GM12891 (cell line): ENCODE measurements at places on chromosomes 1 and 21.

GRCh38 chr21:46386734-46387088 is 62.8 kb downstream of the PCNT start:
- DNase-seq: no peak

DNA sequence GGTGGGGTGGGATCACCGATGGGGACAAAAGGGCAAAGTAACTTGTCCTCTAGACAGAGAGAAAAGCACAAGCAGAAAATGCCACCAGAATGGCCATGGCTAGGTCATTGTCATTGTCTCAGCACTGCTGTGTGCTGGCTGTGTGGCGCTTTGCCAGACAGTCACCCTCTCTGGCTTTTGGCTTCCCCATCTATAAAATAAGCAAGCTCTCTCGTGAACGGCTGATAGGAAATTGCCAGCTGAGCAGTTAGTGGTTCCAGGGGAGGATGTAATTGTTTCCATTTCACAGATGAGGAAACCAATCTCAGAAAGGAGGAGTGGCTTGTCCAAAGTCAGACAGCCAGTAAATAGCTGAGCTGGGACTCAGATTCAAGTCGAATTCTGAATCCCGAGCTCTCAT is 32.5 kb downstream of the PADI2 start:
- no peak for DNase-seq

GRCh38 chr1:47444562-47445465 is 7.0 kb downstream of the FOXD2 start:
- DNase-seq: no peak

DNA sequence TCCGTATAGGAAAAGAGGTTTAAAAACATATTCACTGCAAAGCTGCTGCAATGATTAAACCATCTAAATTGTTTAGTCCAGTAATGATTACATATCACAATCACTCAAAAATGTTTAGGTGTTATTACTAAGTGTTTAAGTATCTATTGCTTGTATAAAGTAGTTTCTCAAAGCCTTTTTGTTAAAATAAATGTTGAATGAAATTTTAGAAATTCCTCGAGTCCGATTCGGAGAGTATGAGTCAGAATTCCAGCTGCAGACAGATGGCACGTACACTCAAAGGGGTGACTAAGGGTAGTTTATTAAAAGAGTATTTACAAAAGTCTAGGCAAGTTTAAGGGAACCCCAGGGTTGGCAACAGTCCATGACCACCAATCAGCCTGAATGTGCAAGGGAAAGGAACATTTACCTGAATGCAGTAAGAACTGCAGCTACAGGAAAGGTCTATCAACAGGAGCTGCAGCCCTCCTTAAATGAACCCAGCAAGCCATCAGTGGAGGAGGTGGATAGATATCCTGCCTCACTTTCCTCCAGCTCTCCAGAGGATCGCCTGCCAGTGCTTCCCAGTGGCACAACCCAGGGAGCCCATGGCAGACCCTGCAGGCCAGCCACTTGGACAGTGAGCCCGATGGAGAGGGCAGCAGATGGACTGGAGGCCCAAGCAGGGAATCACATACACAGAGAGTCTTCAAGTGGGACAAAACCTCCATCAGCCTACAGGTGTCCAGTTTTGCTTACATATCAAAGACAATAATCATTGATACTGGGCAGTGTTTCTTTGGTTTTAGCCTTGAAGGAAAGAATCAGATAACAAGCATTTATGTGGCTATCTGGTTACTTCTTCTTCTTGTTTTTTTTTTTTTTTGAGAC is 92.1 kb upstream of the SLC44A3 start:
- DNase-seq: no peak

DNA sequence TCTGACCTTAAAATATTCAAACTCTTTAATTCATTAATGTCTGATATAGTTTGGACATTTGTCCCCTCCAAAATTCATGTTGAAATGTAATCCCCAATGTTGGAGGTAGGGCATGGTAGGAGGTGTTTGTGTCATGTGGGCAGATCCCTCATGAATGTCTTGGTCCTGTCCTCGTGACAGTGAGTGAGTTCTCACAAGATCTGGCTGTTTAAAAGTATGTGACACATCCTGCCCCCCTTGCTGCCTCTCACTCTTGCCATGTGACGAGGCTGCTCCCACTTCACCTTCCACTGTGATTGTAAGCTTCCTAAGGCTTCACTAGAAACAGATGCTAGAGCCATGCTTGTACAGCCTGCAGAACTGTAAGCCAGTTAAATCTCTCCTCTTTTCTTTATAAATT is 21.3 kb upstream of the FBXO28 start:
- no peak for DNase-seq

DNA sequence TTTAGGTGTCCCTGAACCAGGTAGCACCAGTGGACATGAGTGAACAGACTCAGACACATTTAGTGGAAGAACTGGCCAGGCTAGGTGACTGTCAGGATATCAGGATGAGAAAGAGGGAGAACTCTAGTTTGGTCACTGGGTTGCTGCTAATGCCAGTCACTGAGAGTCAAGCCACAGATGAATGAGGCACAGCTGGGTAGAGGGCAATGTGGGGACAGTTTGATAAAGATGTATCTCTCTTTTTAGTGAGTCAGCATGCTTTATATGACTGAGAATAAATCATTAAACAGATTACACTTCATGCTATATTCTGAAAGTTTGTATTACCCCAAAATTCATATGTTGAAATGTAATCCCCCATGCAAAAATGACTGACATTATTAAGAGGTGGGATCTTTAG is 87.1 kb downstream of the SELENOF start:
- DNase-seq: no peak

DNA sequence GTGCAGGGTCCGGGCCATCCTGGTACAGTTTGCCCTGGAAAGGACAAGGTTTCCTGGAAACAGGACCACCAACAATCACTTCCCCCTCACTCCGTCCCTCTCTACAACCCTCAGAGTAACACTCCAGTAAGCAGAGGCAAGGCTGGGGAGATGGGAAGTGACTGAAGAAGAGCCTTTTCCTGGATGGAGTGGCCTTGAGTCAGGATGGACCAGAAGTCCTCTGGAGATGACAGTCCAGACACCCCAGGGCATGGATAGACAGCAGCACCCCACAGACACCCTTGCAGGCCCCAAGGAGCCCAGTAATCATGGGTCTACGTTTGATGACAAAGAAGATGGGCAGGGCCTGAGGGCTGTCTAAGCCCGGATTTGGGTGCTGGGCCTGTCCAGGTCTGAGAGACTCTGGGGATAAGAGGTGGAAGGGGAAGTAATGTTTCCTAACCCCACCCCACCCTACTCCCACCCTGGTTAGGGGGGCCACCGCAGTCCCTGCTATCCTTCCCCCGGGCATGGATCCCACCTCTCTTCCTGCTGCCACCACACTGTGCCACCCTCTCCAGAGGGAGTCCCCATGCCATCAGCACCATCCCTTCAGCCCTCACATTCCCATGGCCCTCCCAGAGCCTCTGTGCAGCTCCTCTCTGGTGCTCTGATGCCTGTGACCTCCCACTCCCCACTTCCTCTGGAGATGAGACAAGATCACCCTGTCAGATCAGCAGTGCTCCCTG is 7.2 kb upstream of the S100A8 start:
- no peak for DNase-seq

DNA sequence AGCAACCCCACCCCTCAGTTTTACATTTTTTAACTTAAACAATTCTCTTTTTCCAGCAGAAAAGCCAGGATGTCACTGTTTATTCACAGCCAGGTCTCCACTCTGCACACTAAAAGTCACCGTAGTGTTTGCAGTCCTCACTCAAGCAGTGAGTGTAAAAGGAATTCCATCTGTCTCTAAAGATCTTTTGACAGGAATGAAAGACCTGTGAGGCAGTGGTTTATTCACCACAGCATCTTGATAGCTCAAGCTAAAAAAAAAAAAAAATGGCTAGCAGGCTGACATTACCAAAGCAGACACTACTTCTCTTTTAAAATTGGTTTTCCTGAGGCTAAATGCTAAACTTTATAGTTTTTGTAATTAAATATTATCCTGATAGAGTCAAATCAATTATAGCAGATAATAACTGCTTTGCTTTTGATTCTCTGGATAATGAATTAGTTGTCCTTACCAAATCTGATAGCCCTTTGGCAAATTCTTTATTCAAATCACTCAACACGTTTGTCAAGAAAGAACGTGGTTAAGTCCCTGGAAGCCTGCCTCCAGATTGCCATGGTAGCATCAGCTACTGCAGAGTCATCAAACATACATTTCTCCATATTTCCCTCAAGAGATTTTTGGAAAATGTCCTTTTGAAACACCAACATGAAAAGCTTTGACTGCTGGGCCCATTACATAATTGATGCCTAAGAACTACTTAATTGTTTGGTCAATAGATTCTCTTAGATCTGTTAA is 22.2 kb upstream of the SLC5A9 start:
- DNase-seq: no peak

- DNase-seq: no peak
Measured at GRCh38 chr1:28540651-28541050, 12.2 kb upstream of the TRNAU1AP start.

- DNase-seq: no peak
Measured at GRCh38 chr1:41122851-41123518, 101.5 kb upstream of the SLFNL1 start.

- DNase-seq: no peak
Measured at GRCh38 chr21:44511219-44511937, 28.6 kb downstream of the KRTAP10-1 start.

- no peak for DNase-seq
Measured at GRCh38 chr1:24972221-24972914, 42.3 kb upstream of the RUNX3 start.

- DNase-seq: no peak
Measured at GRCh38 chr1:166944186-166944967, 31.0 kb downstream of the ILDR2 start.

DNA sequence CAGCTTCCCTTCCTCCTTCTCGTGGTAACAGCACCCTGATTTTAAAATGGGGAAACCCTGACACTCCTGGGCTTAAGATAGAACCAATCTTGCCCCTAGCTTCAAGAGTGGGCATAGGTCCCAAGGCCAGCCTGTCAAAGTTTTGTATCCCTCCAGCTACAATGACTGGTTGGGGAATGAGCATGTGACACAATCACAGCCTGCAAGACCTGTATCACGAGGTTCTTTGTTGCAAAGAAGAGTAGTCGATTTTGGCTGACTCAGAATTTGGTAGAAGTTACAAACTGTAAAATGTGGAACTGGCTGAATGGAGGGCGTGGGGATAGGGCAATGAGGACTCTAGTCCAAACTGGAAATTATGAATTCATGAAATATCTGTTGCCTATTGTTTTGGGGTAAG is 18.7 kb downstream of the CTSK start:
- no peak for DNase-seq

DNA sequence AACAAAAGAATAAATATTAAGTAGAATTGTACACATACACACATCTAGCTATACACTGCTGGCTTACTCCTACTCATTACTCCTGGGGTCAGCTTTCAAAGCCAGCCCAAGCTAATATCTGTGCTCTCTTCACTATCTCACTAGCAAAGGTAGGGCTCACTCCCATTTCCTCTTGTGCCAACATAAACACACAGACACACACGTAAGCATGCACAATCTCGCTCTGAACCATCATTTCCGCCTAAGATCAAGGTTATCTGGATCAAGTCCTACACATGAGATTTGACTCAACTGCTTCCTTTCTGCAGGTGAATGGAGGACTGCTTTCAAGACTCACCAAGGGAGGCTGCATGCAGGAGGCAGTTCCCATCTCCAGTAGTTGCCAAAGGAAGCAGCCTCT is 28.8 kb upstream of the MTMR11 start:
- no peak for DNase-seq

- no peak for DNase-seq
Measured at GRCh38 chr1:31861346-31861745, 45.5 kb upstream of the SPOCD1 start.
